ENCODE measurements at places on chromosomes 11 and 22.

DNA sequence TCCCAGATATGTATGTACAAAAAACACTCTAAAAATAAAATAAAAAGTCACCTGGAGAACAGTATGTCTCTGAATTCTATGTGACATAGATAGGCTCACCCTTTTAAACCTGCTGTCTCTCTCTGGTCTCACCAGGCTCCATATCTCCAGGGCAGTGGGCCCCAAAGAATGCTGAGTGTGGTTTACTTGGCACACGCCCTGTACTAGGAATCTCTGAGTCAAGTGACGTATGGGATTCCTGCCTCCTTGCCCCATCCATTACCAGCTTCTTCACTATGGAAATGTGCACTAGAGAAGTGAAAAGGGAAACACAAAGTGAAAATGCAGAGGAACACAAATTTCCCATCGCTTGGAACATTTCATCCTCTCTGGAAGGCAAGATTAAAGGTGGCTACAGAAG, 722.2 kb upstream of the TENM4 start:
- no peak for DNase-seq

DNA sequence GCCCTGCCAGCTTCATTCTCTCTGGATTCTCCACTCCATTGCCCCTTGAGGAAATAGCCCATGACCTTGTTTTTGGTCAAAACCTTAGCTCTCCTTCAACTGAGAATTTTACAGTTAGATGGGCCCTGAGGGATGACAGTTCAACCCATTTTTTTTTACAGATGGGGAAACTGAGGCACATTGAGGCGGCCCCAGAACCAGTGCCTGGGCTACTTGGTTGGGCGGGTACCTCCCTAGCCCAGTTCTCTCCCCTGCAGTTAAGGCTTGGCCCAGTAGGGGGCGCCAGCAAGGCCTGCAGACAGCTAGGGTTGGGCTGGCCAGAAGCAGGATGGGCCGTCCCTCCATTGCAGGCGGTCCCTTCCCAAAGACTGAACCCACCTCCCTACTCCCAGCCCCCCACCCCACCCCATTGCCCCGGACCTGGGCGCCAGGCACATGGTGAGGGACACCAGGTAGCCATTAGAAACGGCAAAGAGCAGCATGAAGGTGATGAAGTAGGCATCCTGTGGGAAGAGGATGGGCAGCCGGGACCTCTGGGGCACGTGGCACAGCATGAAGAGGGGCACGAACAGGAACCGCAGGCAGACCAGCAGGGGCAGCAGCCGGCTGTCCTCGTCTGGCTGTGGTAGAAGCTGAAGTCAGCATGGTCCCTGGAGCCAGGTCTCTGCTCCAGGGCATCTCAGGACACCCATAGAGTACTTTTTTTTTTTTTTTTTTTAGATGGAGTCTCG, 7.6 kb downstream of the SLC29A2 start:
- peak; percentile 95 for DNase-seq

DNA sequence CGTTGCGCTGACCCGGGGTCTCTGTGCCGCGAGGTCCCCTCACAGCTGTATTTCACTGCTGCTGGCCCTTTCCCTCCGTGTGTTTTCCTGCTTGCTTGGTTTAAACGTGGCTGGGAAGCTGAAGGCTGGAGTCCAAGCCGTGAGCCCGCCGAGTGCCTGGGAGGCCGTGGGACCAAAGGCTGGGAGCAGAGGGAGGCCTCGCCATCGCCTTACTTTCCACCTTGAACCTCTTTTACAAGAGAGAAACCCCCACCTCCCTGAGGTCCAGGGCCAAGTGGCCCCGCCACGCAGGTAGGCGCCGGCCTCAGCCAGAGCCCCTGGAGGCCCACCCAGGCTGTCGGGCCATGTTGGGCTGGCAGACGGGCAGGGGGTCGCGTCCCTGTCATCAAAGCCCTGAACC, 411.6 kb downstream of the TBC1D22A start:
- no peak for DNase-seq

- no peak for DNase-seq
Measured at GRCh38 chr11:12778240-12778905, 104.2 kb downstream of the TEAD1 start.

DNA sequence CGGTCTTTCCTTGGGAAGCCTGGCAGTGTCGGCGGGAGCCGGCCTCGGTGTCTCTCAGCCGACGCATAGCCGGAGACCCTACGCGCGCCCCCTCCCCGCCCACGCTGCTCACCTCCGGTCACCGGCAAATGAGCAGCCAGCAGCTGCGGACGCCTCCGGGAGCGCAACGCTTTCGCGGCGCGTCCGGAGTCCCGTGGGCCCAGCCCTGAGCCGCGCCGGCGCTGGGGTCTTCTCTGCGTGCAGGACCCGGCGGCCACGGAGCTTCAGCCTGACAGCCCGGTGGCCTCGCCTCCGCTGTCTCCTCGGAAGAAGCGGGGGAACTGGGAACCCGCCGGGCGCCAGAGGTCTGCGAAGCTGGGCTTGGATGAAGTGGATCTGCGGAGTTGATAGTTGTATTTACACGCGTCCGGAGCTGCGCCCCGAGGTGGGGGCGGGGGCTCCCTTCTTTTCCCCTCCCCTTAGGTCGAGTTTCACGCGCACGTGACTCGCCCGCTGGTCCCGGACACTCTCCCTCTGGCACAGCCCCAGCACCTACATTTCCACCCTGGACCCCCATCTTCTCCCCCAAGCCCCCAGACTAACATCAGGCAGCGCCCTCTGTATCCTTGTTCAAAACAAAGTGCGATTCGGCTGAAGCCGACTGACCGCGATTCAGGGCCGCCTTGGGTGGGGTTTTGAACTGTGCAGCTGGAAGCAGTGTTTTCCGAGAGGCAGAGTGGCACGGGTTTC, at the start of gene SLC43A1:
TSS of gene SLC43A1 (minus strand) at position 371 of the 729 bp plus-strand sequence. CDS start 1,591 bp downstream, outside the sequence.
- DNase-seq = peak; percentile 70

- peak; percentile 69 for DNase-seq
Measured at GRCh38 chr11:1757861-1758610, 5.7 kb downstream of the CTSD start.

DNA sequence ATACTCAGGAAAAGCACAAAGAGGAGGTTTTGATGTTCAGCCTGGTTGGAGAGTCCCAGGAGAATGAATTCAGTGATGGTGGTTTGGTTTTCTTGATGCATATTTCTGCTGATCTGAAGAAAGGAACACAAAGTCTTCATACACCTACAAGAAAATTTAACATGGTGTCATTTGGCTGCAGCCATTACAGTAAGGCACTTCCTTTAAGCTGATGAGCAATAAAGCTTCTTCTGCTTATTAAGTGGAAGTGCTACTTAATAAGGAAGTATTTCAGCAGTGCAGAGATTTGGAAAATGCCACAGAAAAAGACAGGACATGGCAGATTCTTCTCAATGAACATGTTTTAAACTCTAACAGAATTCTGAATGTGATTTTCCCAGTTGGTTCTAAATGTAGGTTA, at the start of gene OR1S2:
TSS of gene OR1S2 (minus strand) at position 101 of the 400 bp plus-strand sequence. CDS start at position 101, 0 bp downstream.
- no peak for DNase-seq

GRCh38 chr11:109815500-109816150, 277.6 kb upstream of the ZC3H12C start:
- DNase-seq = no peak

GRCh38 chr11:2569321-2569721, 124.5 kb downstream of the KCNQ1 start:
- DNase-seq = no peak

DNA sequence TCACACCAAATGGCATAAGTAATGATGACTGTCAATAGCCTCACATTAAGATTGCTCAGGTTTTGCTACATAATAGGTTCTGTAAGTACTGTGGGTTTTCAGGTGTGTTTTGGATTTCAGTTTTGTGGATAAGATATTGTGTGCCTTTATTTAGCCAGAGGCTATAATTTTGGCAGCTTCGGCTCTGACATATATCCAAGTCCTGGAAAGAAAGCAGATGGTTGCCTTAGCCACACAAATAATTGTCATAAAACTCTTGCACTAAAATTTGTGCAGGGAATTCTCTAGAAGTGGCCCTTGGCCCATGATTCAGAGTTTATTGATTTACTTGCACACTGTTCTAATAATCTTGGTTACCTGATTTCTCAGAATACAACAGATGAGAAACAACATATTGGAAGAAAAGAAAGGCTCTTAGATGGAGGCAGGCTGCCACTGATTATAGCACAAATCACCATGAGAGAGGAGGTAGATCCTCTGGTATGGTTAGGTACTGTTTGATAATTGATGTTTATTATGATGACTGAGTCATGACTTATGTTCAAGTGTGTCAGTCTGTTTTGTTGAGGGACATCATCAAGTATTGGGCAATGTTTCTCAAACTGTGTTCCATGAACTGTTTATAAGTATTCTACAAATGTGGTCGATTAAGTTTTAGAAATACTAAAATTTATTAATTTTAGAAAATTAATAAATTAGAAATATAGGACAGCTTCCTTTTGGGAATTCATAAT, 9.6 kb downstream of the REXO2 start:
- no peak for DNase-seq

GRCh38 chr11:48036011-48036410, 55.7 kb downstream of the PTPRJ start:
- no peak for DNase-seq

DNA sequence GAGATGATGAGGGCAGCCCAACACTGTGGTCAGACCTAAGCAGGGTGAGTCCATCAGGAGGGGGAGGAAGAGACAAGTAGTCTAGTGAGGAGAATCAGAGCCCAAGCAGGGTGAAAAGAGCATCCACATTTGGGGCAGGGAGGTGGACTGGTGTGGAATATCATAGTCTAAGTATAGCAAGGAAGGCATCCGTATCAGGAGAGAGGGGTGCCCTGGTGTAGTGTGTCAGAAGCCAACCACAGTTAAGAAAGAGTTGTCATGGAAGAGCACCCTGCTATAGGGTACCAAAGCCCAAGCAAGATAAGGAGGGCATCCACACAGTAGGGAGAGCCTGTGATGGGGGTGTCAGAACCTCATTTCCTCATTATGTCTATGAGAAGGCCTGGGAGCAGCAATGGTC, 45.3 kb downstream of the PAK1 start:
- DNase-seq = no peak

GRCh38 chr11:67293090-67293489, 4.0 kb downstream of the ANKRD13D start:
- DNase-seq = no peak

DNA sequence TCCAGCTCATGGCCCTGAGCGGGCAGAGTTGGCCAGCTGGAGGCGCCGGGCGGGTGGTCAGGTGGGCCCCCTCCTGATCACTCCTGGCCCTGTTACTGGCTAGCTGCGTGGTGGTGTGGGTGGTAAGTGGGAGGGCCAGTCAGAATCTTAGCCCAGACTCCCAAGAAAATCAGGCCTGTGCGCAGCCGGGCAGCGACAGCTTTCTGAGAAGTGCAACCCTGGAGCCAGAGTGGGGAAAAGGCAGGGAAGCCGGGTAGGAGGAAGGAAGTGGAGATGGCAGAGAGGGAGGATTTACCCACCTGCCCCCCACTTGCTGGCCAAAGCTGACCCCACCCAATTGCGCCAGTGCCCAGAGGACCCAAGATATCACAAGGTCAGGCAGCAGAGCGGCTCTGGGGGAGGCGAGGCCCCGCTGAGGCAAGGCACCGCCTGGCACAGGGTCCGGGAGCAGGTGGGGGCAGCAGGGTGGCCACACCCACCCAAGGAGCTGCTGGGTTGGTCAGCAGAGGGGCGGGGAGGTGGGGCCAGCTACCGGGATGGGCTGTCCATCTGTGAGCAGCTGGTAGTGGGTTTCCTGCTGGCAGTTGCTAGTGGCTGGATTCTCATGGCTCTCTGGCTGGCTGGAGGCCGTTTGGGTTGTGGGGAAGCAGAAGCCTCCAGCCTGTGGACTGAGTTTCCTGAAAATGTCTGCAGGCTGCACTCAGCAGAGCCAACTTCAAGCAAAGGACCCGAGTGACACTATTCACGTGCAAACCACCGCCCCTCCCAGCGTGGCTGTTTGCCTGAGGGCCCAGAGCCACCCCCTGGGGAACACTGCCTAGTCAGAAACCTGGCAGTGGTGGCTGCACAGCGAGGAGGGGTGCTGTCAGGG, 196.4 kb downstream of the IGLL1 start:
- no peak for DNase-seq

GRCh38 chr11:128666397-128666796, 27.5 kb upstream of the FLI1 start:
- no peak for DNase-seq
